NCI-H748 treated with DMSO at 0.1 percent for 48 hours (cell line): ENCODE measurements at places on chromosomes 3 and 15.
A peak's percentile ranks its signal among the peaks of the same experiment; 100 is the strongest.

- DNase-seq: peak; percentile 9
Measured at GRCh38 chr15:89749951-89750559, 994 bp downstream of the MESP1 start.

DNA sequence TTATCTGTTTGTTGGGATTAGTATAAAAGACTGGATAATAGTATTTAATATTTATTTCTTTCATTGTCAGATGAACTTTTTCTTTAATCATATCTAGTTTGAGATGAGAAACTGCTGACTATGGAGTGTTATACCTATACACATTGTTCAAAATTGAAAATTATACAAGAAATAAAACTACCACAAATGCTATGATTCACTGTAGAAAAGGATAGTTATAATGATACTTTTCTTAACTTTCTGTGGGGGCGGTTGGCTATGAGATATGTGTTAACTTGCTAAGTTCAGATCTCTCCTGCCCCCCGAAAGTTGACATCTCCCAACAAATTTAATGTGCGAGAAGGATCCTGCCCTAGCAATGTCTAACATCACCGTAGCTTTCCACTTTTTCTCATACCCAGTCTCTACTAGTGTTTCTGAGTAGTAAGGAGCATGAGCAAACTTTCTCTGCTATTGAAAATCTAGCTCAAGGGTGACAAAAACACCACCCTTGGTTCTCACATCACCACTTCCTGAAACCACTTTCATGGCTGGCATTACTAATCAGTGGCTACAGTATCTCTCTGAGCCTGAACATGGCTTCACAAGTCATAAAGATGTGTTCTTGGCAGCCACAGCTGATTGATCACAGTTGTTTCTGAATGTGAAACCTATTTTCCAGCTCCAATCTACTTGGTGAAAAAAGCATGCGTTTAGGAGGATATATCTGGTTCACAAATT, 15.8 kb upstream of the SAMMSON start:
- DNase-seq: no peak

- no peak for DNase-seq
Measured at GRCh38 chr15:95734422-95735316, 595.8 kb upstream of the NR2F2 start.

DNA sequence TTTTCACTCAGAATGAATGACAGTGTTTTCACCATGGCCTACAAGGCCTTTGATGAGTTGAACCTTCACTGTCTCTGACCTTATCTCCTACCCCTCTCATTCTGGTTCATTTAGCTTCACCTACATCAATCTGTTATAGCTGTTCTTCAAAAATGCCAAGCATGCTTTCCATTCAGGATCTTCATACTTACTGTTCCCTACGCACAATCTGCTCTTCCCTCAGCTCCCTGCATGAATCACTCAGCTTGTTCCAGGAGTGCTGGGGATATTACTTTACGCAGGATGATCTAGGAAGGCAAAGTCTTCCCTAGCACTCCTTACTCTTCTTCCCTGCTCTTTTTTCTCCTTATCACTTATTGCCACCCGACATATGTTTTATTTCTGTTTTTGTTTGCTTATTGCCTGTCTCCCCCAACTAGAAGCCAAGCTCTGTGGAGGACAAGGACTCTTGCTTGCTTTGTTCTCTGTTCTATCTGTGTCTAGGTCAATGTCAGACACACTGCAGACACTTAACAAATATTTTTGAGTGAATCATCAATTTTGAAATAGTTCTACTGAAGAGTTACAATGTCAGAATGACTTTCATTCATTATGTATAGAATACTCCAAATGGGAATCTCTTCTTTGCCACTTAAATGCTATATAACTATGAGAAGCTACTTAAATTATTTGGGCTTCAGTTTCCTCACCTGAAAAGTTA, 238.3 kb upstream of the FEZF2 start:
- no peak for DNase-seq
